ENCODE measurements at places on chromosomes 16 and 17. TPM values are rescaled to one million over a fixed set of nuclear protein-coding genes. Genes with fewer than 3 reads are reported as not detected.

DNA sequence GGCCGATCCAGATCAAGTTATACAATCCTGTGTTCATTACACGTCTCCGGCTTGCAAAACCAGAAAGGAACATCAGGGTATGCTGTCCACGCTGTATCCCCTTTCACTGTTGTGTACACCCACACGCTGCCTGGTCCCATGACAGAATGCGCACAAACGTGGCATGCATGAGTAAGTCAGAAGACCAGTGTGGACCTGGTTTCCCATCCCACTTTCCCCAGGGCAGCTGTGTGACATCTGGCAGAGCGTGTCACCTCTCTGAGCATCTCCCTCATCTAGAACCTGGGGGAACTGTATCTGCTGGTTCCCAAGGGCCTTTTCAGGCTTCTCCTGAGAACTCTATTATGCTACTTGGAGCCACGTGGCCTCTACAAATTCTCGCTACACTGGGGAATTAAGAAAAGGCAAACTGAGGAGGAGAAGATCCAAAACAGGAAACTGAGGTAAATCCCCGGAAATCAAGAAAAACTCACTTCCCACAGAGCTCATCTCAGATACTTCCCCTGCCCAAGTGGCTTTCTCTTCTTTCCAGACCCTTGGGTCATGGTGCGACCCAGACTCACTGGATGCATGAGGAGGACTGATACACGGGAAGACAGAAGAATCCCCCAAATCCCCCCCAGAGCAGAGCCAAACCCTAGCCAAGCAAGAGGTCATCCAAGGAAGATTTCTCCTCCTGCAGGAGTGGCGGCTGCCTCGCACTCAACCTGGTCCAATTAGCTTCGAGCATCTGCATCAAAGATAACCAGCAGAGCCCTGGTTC lies 139.3 kb downstream of the GAS7 start:
- H3K4me3 ChIP-seq, result no peak overlapping the region
- no peak overlapping the region for H3K27ac ChIP-seq
- H3K4me1 ChIP-seq, result no peaks in the 10 kb centered on the region

GRCh38 chr16:27595993-27596392 lies 46.0 kb downstream of the KATNIP start:
- H3K27ac ChIP-seq, result peak overlapping the region; percentile 58
- DNase-seq, result no peak
- no peak overlapping the region for H3K4me3 ChIP-seq
- no peaks in the 10 kb centered on the region for H3K36me3 ChIP-seq
- H3K4me1 ChIP-seq, result peaks cover 35% of the 10 kb centered on the region

- no peak overlapping the region for H3K27ac ChIP-seq
- DNase-seq, result no peak
- no peaks in the 10 kb centered on the region for H3K27me3 ChIP-seq
These were observed 15.2 kb downstream of the RDM1 start for GRCh38 chr17:35915153-35915964.

- H3K4me3 ChIP-seq, result no peak overlapping the region
- no peak overlapping the region for H3K27ac ChIP-seq
- H3K27me3 ChIP-seq, result no peaks in the 10 kb centered on the region
- no peaks in the 10 kb centered on the region for H3K36me3 ChIP-seq
- no peak for DNase-seq
- H3K4me1 ChIP-seq, result no peaks in the 10 kb centered on the region
These were observed 107.2 kb upstream of the DYNLRB2 start for GRCh38 chr16:80433623-80434022.

DNA sequence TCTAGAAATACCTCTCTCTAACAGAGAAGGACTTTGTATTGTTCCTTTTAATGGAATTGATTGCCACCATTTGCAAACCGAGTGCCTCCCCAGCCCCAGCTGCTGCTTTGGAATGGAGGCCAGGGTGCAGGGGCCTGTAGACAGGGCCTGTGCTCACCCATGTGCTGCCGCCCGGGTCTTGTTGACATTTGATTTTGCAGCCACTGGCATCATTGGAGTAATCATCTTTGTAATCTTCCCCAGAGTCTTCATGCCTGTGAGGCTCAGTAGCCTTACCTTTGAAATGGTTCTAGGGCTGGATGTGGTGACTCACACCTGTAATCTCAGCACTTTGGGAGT lies 119.8 kb downstream of the CLEC16A start:
- no peaks in the 10 kb centered on the region for H3K36me3 ChIP-seq
- H3K27ac ChIP-seq, result peak overlapping the region; percentile 80
- peaks cover 26% of the 10 kb centered on the region for H3K4me1 ChIP-seq

DNA sequence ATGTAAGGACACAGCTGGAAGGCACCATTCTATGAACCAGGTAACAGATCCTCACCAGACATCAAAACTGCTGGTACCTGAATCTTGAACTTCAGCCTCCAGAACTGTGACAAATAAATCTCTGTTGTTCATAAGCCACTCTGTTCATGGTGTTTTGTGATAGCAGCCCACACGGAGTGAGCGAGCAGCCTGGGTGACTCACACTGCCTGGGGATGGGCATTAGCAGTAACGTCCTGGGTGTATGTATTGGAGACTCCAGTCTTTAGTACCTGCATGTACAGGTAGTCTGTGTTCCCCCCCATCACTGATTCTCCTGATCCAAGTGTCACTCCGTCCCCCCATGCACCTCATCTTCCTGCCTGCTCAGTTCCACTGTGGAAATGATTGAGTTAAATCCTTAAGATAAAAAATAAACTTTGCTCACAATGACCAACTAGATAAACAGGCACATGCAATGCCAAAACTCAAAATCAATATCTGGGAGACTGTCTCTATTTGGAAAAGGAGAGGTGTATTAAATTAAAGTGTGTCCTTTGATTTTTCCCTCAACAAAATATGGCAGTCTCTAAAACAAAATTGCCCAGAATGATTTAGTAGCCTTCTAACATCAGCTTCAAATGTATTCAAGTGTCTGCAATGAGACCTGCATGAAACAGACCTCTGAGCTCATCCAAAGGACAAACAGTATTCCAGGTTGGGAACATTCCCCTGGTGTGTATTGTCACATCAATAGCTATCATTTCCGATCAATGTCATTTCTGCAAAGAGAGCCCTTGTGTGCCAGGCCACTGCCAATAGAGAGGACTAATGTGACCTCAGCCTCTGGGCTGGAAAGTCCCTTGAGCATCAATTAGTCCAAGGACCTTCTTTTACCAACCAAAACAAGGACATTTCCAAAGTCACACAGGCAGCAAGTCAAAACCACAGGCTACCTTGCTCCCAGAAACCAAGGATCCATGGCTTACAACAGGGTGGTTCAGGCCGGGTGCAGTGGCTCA lies 12.2 kb upstream of the VAT1L start:
- H3K27me3 ChIP-seq, result no peaks in the 10 kb centered on the region
- peaks cover 4% of the 10 kb centered on the region for H3K4me1 ChIP-seq
- DNase-seq, result no peak
- no peaks in the 10 kb centered on the region for H3K36me3 ChIP-seq
- no peak overlapping the region for H3K27ac ChIP-seq

DNA sequence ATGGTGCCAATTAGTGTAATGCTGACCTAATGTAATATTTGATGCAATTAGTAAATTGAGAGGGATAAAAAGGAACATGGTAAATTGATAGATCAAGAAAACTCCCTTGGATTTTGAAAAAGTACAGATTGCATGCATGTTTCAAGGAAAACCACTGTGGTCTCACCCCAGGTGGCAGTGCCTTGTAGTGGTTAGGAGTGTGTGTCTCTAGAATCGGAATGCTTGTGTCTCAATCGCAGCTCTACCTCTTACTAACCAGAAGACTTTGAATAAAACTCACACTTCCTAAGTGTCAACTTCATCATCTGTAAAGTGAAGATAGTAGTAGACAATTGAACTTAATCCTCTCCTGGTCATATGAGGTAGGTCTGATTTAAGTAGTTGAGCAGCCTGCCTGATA lies 128.9 kb upstream of the GOT2 start:
- H3K27me3 ChIP-seq, result no peaks in the 10 kb centered on the region
- no peaks in the 10 kb centered on the region for H3K4me1 ChIP-seq
- H3K4me3 ChIP-seq, result no peak overlapping the region
- DNase-seq, result no peak

MYH13 gene
- total RNA-seq, result not detected

KIFC3 gene
- total RNA-seq, result 153 TPM
